Activated T-cell treated with anti-CD3 and anti-CD28 coated beads for 1 hour (primary cell): ENCODE measurements at places on chromosomes 5 and 9.

GRCh38 chr5:132679717-132680380 is 6.1 kb downstream of the IL4 start:
- DNase-seq = no peak

DNA sequence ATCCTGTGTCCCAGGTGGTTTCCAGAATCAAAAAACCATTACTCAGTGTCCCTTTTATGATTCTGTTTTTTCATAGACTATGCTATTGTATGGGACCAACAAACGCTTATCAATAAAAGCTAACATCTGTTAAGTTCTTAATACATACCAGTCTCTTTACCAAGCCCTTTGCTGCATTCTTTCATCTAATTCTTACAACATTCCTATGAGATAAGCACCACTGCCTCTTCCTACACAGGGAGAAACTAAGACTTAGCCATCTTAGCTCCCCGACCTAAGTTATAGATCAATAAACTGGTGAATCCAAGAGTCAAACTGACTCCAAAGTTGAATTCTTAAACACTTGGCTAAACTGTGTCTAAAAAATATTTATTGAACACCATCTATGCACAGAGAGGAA is 26.6 kb downstream of the DRD1 start:
- DNase-seq = no peak

DNA sequence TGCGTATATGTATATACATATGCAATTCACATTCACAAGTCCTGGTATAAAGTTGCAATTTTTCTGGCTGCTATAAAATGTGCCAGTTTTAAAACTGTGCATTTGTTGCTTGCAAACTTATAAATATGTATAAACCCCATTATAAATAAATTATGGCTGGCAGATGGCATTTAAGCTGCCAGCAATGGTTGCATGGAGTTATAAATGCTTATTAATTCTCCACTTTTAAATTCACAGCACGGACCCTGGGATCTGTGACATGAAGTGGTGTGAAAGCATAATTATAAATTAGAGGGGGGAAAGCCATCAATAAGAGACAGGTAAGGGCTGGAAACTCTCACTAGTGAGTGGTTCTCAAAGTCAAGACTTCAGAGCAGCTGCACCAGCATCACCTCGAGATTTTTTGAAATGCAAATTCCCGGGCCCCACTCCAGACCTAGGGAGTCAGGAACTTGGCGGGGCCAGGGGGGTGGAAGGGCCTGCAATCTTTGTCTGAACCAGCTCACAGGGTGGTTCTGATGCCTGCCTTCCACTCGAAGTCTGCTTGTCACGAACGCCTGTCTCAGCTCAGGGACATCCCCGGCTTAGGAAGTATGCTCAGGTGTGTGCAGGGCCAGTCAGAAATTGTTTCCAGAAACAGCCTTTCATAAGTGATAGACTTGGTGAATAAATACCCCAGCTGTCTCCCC is 16.9 kb downstream of the S1PR3 start:
- DNase-seq = no peak

- no peak for DNase-seq
These were observed 899 bp upstream of the SHC3 start for GRCh38 chr9:89179540-89179894.

- no peak for DNase-seq
These were observed 18.2 kb downstream of the ASS1 start for GRCh38 chr9:130462685-130463540.

GRCh38 chr5:141903261-141903660 is 20.4 kb upstream of the DELE1 start:
- no peak for DNase-seq

- no peak for DNase-seq
These were observed 32.9 kb downstream of the NDFIP1 start for GRCh38 chr5:142141463-142141862.

- no peak for DNase-seq
These were observed 702 bp downstream of the TMEM8B start for GRCh38 chr9:35829764-35830096.

DNA sequence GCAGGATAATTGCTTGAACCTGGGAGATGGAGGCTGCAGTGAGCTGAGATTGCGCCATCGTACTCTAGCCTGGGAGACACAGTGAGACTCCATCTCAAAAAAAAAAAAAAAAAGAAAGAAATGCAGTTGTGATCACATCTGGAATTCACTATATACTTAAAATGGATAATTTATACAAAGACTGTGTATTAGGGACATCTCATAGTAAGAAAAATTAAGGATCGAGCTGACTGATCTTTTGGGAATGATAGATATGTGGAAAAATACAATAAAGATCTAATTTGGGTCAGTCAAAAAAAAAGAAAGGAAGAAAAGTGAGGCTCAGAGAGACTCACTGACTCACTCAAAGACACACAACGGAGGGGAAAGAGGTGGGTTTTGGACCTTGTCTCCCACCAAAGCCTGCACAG is 73.2 kb upstream of the STXBP1 start:
- DNase-seq = no peak

DNA sequence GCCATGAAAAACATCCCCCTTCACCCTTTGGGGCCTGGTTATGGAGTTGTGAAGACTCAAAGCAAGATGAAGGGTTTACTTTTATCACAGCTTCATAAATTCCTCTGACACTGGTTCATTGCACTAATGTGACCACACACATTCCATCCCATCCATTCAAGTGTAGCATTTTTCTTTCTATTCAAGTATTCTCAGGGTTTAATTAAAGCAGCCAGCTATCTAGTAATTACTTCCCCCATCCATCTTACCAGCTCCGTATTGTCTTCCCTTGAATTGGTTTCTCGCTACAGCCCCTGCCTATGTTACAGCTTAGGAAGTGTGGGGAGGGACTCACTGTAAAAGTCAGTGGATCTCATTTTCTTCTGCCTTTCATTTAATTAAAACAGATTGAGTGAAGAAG is 387.0 kb upstream of the RFX3 start:
- no peak for DNase-seq

DNA sequence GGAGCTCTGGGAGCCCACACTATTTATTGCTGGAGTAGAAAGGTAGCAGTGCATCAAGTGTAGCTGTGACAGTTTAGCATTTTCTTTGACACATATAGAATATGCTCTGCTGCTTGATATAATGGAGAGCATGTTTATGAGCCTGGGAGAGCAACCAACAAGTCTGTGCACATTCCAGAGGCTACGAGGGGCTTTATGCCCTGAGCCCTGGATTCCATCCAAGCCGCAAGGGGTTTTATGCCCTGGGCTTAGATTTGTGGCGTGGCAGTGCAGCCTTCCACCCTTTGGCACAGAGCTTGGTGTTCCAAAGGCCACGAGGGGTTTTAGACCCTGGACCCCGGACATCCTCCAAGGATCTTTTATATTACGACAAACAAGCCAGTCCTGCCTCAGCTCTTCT is 14.6 kb downstream of the CDH6 start:
- DNase-seq = no peak

DNA sequence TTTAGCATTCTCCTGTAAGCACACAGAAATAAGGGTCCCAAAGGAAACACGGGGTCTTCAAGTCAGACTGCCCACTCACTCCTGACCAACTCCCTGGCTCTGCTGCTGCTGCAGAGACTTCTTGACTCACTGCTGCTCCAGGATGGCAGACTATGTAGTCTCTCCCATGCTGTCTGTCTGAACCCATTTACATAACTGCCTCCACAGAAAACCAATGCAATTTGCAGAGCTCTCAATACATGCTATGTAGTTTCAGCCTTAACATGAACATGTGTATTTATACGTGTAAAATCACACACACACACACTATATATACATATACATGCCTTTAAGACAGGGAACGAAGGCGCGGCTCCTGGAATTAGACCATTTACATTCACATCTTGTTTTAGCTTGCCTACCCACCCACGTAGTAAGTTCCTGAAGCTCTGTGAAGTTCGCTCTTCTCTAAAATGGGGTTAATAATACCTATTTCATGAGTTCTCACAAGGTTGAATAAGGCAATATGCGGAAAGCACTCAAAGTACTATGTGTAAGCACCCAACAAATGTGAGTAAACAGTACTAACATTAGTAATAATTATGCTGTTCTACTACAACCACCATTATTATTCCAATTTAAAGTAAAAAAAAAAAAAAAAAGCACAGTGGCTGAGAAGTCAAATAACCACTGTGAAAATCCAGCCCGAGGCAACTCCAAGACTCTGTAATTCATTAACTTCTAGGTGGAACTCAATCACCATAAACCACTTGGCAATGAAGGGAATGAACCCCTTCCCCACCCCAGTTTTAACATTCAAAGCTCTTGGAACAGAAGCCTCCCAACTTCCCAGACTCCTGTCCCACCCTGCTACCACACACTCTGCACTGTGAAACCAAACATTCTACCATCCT is 31.8 kb downstream of the PRELID2 start:
- DNase-seq = no peak

GRCh38 chr5:73152411-73153388 is 20.3 kb upstream of the TMEM174 start:
- DNase-seq = no peak
